CD14-positive monocyte (primary cell): ENCODE measurements at places on chromosomes 3 and 15.

- no peak overlapping the region for H3K4me3 ChIP-seq
- no peak for DNase-seq
- no peaks in the 10 kb centered on the region for H3K36me3 ChIP-seq
- H3K27me3 ChIP-seq: no peaks in the 10 kb centered on the region
- H3K4me1 ChIP-seq: no peaks in the 10 kb centered on the region
Measured at GRCh38 chr3:122986693-122987179, 40.8 kb downstream of the SEMA5B start.

GRCh38 chr3:108293858-108294257, 2.5 kb upstream of the HHLA2 start:
- peaks cover 43% of the 10 kb centered on the region for H3K4me1 ChIP-seq
- no peak overlapping the region for H3K4me3 ChIP-seq
- no peaks in the 10 kb centered on the region for H3K36me3 ChIP-seq
- H3K27me3 ChIP-seq: no peaks in the 10 kb centered on the region
- peak; percentile 82 for DNase-seq

- H3K27ac ChIP-seq: no peak overlapping the region
- no peak overlapping the region for H3K4me3 ChIP-seq
- no peak for DNase-seq
- H3K36me3 ChIP-seq: no peaks in the 10 kb centered on the region
- H3K4me1 ChIP-seq: peaks cover 34% of the 10 kb centered on the region
Measured at GRCh38 chr3:40304352-40304751, 5.2 kb upstream of the EIF1B start.

DNA sequence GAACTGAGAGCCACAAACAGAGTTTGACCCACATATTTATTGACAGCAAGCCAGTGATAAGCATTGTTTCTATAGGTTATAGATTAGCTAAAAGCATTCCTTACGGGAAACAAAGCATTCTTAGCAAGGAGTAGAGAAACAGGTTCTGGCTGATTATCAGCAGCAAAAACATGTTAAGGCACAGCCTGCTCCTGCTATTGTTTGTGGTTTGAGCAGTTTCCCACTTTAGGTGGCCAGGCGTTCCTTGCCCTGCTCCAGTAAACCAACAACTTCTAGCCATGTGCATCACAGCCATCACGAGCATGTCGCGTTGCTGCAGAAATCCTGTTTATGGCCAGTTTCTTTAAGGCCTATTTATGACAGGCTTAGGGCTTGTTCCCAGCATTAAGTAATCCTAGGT, 44.7 kb upstream of the C2CD4B start:
- H3K36me3 ChIP-seq: no peaks in the 10 kb centered on the region
- no peaks in the 10 kb centered on the region for H3K27me3 ChIP-seq
- H3K27ac ChIP-seq: no peak overlapping the region
- H3K4me3 ChIP-seq: no peak overlapping the region
- DNase-seq: no peak

- H3K36me3 ChIP-seq: no peaks in the 10 kb centered on the region
- H3K4me1 ChIP-seq: no peaks in the 10 kb centered on the region
- DNase-seq: no peak
Measured at GRCh38 chr3:186839874-186840641, 2.5 kb upstream of the ADIPOQ start.

GRCh38 chr15:58114812-58115211, 23.4 kb upstream of the AQP9 start:
- no peak overlapping the region for H3K4me3 ChIP-seq
- H3K36me3 ChIP-seq: no peaks in the 10 kb centered on the region
- H3K27ac ChIP-seq: no peak overlapping the region
- DNase-seq: no peak
- no peaks in the 10 kb centered on the region for H3K4me1 ChIP-seq

- H3K27ac ChIP-seq: no peak overlapping the region
- no peaks in the 10 kb centered on the region for H3K4me1 ChIP-seq
- no peak for DNase-seq
- no peak overlapping the region for H3K4me3 ChIP-seq
- H3K27me3 ChIP-seq: no peaks in the 10 kb centered on the region
Measured at GRCh38 chr15:78384651-78385050, 44.5 kb downstream of the CRABP1 start.

DNA sequence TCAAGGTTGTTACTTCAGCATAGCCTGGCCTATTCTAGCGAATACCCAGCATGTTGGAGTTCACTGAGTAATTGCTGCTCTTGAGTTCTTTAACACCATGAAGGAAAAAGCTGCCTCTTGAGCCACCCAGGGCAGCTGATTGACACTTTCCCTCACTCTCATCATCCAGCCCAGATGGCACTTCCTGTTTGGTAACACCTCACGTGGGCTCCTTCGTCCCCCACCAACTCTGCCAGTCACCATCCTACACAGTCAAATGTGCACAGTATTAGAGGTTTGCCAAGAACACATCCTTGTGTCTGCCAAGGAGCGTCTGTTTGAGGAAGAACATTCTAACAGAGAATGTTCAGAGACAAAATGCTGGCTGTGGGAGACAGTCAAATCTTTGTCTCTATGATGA, 266.3 kb downstream of the RPLP1 start:
- H3K27ac ChIP-seq: peak overlapping the region; percentile 95
- no peaks in the 10 kb centered on the region for H3K27me3 ChIP-seq
- no peaks in the 10 kb centered on the region for H3K36me3 ChIP-seq
- peak; percentile 98 for DNase-seq

DNA sequence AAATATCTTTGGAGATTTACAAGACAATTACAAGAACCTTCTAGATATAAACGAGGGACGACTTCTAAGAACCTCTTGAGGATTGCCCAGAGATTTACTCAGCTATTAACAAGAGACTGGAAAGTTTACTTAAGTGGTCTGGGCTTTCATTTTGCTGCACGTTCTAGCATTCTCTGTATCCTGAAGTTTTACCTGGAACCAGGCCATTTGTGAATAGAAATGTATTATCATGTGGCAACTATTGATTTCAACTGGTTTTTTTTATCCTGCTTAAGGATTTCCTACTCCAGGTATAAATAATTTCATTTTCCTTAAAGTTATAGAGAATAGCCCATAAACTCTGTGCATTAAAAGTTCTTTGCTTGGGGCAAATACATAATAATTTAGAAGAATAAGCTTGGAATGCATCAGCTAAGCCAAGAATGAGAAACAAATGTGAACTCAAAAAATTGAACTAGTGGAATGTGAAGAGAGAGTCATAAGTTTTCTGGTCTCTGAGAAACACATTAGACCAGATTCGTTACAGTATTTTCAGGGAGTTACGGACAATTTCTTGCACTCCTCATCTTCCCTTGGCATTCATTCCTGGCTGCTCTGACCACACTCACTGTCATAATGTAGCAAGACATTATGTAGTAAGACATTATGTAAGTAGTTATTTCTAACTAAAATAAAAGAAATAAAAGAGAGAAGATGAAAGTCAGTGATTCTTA, 1.3 kb downstream of the AQP9 start:
- H3K4me3 ChIP-seq: peak overlapping the region; percentile 48
- H3K27me3 ChIP-seq: no peaks in the 10 kb centered on the region
- peaks cover 72% of the 10 kb centered on the region for H3K4me1 ChIP-seq
